GM12878 (cell line): ENCODE measurements at places on chromosomes 16 and 17.

GRCh38 chr17:73872816-73873215 is 228.6 kb upstream of the SDK2 start:
- no peak for DNase-seq

DNA sequence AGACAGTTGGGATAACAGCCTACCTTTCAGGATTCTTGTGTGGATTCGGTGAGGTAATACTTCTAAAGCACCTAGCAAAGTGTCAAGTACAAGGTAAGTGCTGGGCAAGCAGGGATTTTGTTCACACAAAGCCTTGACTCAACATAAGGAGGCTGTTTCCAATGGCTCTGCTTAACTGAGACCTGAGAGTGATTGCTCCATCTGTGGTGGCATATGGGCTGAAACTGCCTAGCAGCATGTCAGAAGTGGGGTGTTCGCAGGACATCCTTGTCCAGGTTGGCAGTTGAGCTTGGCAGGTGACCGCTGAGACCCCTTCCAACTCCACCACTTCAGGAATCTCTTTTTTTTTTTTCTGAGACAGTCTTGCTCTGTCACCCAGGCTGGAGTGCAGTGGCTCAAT is 19.8 kb downstream of the IL4R start:
- DNase-seq = no peak

- peak; percentile 24 for DNase-seq
Observed at GRCh38 chr16:3348547-3349167, 7.0 kb upstream of the OR2C1 start.

DNA sequence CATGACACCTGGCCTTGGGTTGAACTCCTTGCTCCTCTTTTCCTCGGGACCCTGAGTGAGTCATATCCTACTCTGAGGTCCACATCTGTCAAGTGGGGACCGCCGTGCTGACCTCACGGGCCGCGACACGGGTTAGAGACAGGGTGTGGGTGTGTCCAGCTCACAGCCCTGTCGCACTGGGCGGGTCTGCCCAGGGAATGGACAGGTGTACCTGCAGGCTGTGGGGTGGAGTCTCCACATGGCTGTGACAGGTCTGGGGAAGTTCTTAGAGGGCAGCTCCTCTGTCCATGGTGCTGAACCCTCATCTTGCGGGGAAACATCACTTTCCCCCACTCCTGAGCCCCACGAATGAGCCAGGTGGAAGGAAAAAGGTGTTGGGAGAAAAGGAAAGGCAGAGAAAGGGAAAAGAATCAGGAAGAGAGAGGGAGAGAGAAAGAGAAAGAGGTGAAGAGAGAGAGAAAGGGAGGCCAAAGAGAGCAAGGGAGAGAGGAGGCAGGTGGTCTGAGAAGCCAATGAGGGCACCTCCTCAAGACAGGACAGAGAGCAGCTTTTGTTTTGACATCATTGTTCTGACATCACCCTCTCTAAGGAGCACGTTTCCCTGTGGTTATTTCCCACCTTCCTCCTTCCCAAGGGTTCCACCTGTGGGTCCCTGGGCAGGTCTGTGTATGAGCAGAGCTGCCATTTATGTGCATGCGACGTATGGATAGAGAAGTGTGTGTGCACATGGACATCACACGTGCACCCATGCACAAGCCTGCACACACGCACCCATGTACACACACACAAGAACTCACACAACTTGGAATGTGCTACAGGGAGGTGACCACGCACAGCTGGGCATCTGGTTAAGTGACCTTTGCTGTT is 32.6 kb upstream of the CBFA2T3 start:
- no peak for DNase-seq

DNA sequence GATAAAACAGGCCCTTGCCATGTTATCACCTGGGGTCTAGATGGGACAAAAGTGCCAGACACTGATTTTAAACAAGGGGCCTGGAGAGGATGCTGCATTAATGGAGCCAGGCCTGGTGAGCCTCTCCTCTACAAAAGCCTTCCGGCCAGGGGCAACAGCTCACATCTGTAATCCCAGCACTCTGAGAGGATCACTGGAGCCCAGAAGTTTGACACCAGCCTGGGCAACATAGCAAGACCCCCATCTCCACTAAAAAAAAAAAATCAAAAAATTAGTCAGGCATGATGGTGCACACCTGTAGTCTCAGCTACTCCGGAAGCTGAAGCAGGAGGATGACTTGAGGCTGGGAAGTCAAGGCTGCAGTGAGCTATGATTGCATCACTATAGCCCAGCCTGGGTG is 3.5 kb downstream of the GINS2 start:
- no peak for DNase-seq

- DNase-seq = no peak
Observed at GRCh38 chr16:88561485-88562359, 8.5 kb upstream of the ZC3H18 start.

- no peak for DNase-seq
Observed at GRCh38 chr16:12459391-12460063, 344.2 kb downstream of the CPPED1 start.

GRCh38 chr16:46862555-46863447 is 21.4 kb upstream of the GPT2 start:
- no peak for DNase-seq

- DNase-seq = peak; percentile 76
Observed at GRCh38 chr17:1566505-1567199, 4.1 kb upstream of the PITPNA start.

DNA sequence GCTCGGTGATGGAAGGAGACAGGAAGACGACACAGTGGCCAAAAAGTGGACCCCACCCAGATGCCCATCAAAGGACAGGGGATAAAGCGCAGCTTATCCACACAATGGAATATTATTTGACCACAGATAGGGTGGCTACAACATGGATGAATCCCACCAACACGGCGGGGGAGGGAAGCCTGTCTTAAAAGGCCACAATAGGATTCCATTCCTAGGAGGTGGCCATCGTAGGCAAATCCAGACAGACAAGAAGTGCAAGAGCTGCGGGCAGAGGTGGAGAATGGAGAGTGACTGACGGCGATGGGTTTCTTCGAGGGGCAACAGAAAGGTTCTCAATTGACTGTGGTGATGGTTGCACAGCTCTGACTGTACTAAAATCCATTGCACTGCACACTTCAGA is 16.0 kb downstream of the SLC38A8 start:
- no peak for DNase-seq

DNA sequence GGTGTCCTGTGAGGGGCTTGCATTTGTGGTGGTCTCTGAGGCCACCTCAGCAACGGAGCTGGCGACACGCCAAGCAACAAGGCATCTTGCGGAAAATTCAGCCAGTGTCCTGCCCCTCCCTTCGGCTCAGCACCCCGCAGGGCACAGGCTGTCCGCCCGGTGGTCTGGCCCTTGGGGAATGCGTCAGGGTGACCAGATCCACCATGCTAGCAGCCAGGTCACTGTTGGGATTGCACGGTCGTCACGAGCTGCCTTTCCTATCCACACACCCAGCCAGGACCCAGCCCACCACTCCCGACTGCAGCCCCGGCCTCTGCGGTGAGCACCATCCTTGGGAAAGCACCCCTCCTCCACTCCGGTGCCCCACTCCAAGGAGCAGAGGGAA is 221.2 kb downstream of the NTN1 start:
- no peak for DNase-seq

DNA sequence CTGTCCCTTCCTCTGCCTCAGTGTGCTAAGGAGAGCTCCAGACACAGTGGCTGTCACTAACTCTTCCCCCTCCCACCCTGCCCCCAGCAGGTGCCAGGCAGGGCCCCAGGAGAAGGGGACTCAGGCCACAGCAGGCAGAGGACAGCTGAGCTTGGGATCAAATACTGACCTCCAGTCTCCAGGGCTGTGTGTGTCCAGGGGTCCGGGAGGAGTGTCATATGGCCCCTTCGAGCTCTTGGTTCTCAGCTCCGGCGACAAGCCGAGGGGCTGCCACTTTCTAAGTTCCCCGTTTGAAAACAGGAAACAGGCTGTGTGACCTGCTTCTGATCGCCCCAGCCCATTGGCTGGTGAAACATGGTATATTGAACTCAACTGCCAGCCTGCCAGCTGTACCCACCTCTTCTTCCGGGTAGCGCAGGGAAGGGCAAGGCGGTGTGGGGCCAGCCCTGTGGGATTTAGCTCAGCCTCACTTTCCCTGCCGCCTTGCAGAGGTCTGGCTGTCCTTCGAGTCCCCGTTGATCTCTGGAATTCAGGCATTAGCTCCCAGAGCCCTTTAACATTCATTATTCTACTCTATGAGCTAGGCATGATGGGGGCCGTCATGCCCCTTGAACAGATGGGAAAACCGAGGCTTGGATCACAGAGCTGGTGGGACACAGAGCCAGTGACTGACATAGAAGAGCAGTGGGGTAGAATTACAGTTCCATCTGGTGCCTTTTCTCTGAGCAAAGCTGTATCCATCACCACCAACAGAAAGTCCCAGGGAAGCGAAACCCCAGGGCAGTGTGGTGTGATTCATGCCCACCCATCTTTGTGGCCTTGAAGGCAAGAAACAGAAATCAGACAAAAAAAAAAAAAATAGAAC is at the start of gene SNX20:
Gene SNX20 (minus strand): TSS at position 292 of the 865 bp plus-strand sequence. CDS start 3,786 bp downstream, outside the sequence.
- peak; percentile 63 for DNase-seq

GRCh38 chr17:77526728-77527350 is 386.1 kb downstream of the SEC14L1 start:
- no peak for DNase-seq

- no peak for DNase-seq
Observed at GRCh38 chr16:77780378-77780837, 8.0 kb upstream of the VAT1L start.

DNA sequence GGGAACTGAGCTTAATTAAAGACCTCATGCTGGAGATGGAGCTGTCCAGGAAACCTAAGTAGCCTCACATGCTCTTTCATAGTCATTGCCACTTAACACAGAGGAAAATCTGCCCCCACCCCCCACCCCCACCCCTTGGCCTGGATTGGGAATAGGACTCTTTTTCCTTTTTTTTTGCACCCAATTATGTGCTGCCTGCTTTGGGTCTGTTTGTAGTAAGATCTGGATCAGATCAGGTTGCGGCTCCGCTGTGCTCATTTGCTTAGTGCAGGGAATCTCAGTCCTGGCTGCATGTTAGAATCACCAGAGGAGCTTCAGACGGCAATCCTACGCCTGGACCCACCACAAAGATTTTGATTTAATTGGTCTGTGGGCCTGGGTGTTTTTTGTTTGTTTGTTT is 219.0 kb downstream of the UTP18 start:
- DNase-seq = no peak

DNA sequence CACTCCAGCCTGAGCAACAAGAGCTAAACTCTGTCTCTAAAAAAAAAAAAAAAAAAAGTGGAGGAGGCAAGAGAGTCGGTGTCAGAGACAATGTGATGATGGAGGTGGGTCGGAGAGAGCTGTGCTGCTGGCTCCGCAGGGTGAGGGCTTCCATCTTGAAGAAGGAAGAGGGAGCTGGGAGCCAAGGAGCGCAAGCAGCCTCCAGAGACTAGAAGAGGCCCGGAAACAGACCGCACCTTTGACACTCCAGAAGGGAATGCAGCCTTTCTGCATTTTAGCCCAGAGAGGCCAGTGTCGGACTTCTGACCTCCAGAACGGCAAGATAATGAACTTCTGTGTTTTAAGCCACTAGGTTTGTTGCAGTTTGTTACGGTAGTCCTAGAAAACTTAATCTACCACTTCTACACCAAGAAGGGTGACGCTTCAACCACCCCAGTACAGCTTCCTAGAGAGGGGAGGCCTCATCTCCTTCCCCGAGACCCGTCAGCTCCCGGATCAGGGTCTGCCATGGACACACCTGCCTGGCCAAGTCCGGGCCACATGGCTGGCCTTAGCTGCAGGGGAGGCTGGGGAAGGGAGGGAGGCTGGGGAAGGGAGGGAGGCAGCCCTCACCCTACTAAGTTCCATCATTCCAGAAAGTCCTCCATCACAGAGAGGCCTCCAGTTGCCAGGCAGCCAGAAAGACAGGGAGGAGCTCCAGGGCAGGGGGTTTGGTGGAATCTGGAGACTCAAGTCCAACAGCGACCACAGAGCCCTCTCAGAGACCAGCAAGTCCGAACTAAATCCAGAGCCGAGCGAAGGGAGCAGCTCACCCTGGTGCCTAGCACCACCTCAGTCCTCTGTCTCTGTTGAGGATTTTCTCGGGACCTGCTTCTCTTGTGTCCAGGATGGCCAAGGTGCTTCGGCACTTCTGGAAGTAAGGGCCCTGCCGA is 13.2 kb upstream of the RBFOX3 start:
- no peak for DNase-seq

DNA sequence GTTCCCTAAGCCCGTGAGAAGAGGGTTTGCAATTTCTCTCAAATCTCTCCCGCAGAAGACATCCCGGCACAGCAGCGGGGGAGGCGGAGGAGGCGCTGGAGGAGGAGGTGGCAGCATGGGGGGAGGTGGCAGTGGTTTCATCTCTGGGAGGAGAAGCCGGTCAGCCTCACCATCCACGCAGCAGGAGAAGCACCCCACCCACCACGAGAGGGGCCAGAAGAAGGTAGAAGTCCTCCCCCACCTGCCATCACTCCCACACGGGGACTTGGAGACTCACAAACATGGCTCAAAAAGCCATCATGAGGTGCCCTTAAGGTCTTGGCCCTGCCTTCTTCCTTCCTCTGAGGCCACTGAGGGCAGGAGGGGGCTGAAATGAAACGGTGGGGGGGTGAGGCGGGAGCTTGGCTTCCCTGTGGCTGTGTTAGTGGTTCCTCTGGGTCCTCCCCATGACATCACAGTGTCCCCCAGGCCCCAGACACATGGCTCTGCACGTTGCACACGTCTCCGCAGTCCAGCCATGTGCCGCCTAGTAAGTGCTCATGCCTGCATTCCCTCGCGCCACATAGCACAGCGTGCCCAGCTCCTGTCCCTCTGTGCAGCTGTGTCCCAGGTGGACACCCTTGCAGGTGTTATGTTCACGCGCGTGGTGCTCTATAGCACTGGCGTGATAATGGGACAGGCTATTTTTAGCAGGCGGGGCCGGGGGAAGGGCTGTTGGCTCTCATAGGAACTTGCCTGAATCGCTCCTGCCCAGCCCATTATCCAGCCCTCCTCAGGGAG is 6.9 kb downstream of the MLLT6 start:
- no peak for DNase-seq

GRCh38 chr17:50022463-50023130 is 27.6 kb upstream of the DLX3 start:
- no peak for DNase-seq

DNA sequence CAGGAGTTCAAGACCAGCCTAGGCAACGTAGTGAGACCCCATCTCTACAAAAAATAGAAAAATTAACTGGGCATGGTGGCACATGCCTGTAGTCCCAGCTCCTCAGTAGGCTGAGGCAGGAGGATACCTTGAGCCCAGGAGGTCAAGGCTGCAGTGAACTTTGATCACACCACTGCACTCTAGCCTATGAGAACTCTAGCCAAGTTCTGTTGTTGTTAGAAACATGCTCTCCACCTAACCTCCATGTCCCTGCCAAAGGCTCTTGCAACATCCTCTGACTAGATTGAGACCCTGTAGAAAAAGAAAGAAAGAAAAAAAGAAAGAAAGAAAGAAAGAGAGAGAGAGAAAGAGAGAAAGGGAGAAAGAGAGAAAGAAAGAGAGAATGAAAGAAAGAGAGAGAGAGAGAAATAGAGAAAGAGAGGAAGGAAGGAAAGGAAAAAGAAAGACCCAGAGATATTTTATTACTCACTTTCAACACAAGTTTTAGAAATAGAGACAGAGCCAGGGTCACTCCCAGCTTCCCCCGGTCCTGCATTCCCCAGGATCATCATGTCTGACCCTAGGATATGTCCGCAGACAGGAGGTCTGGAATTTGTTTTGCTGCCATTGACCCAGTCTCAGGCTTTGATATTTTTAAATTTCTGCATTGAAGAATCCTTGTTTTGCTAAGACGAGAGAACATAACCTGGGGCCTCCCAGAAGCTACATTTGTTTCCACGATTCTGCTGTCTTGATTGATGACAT is 376.5 kb upstream of the CDH5 start:
- no peak for DNase-seq

GRCh38 chr17:73132085-73132492 is 32.7 kb upstream of the SSTR2 start:
- DNase-seq = no peak
